ENCODE measurements at places on chromosomes 1 and 21. TPM values are rescaled to one million over a fixed set of nuclear protein-coding genes. Genes with fewer than 3 reads are reported as not detected.
A peak's percentile ranks its signal among the peaks of the same experiment; 100 is the strongest.

PDXK gene
- 88.2 TPM for total RNA-seq

TMIGD3 gene
- not detected for total RNA-seq

CHIA gene
- not detected for total RNA-seq

ACTN2 gene
- not detected for total RNA-seq

MROH9 gene
- not detected for total RNA-seq

KRTAP21-2 gene
- total RNA-seq: not detected

PTAFR gene
- 0.27 TPM for total RNA-seq

- DNase-seq: no peak
Observed at GRCh38 chr1:214154596-214155292, 126.2 kb upstream of the SMYD2 start.

- DNase-seq: peak; percentile 33
Observed at GRCh38 chr1:99648107-99648506, 2.2 kb downstream of the PALMD start.

DNA sequence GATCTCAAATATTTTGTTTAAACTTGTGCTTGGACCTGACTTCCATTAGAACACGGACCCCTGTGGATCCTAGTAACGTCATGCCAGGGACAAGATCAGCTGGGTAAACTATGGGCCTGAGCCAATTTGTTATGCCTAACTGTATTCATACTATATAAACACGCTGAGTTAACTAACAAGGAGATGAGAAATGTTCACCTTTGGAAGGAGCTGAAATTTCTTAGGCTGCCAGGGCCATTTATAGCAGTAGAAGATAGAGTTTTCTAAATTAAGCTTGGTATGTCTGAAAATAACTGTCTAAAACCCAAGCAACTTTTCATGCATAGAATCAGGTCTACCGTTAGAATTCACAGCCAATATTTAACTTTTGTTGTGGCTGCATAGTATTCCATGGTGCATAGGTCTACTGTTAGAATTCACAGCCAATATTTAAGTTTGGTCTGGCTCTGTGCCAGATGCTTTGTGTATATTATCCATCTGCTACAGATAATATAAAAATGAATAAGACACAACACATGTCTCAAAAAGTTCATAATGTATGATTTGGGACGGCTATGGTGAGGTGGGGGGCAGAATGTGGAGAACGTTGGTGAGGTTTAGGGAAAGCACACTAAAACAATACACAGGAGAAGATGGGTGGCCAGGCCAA, 61.5 kb downstream of the NMNAT2 start:
- DNase-seq: no peak

- DNase-seq: peak; percentile 50
Observed at GRCh38 chr1:2528966-2529783, 888 bp downstream of the HES5 start.

- DNase-seq: no peak
Observed at GRCh38 chr1:79322511-79323027, 316.0 kb upstream of the ADGRL4 start.

- peak; percentile 87 for DNase-seq
Observed at GRCh38 chr1:167121375-167122120, 27.7 kb downstream of the STYXL2 start.

GRCh38 chr1:41915786-41916571, 2.7 kb downstream of the HIVEP3 start:
- DNase-seq: peak; percentile 63

DNA sequence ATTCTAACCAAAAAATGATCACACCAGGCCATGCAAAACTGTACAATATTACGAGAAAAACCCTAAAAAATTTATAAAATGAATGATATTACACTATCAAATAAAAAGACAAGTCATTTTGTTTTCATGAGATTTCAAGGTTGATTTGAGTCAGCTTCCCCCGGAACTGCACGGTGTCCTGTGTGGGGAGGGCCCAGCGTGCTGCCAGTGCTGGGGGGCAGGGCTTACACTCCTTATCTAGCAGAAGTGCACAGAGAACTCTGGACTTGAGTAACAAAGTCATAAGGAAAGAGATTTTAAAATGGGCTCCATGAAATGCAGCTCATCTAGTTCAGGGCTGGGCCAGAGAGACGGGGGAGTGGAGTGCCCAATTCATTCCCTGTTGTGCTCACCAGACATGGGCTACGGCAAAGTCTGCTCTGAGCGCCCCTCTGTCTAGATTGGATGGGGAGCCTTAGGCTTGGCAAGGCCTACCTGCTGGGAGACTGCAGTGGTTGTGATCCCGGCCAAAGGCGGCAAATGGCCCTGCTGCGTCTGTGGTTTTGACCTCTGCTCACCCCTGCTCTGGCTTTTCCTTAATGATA, 50.1 kb downstream of the COQ8A start:
- no peak for DNase-seq
